Naive thymus-derived CD4-positive, alpha-beta T cell (primary cell): ENCODE measurements at places on chromosomes 2 and 18.
A peak's percentile ranks its signal among the peaks of the same experiment; 100 is the strongest.

- no peak overlapping the region for H3K4me3 ChIP-seq
- H3K36me3 ChIP-seq = no peaks in the 10 kb centered on the region
- H3K27ac ChIP-seq = no peak overlapping the region
- no peaks in the 10 kb centered on the region for H3K27me3 ChIP-seq
- H3K4me1 ChIP-seq = no peaks in the 10 kb centered on the region
- no peak for DNase-seq
Measured at GRCh38 chr2:113854970-113855740, 34.7 kb upstream of the ACTR3 start.

GRCh38 chr2:225270861-225271260 is 128.6 kb upstream of the NYAP2 start:
- no peaks in the 10 kb centered on the region for H3K27me3 ChIP-seq
- H3K4me1 ChIP-seq = no peaks in the 10 kb centered on the region
- H3K27ac ChIP-seq = no peak overlapping the region
- H3K4me3 ChIP-seq = no peak overlapping the region
- H3K36me3 ChIP-seq = no peaks in the 10 kb centered on the region
- DNase-seq = no peak

DNA sequence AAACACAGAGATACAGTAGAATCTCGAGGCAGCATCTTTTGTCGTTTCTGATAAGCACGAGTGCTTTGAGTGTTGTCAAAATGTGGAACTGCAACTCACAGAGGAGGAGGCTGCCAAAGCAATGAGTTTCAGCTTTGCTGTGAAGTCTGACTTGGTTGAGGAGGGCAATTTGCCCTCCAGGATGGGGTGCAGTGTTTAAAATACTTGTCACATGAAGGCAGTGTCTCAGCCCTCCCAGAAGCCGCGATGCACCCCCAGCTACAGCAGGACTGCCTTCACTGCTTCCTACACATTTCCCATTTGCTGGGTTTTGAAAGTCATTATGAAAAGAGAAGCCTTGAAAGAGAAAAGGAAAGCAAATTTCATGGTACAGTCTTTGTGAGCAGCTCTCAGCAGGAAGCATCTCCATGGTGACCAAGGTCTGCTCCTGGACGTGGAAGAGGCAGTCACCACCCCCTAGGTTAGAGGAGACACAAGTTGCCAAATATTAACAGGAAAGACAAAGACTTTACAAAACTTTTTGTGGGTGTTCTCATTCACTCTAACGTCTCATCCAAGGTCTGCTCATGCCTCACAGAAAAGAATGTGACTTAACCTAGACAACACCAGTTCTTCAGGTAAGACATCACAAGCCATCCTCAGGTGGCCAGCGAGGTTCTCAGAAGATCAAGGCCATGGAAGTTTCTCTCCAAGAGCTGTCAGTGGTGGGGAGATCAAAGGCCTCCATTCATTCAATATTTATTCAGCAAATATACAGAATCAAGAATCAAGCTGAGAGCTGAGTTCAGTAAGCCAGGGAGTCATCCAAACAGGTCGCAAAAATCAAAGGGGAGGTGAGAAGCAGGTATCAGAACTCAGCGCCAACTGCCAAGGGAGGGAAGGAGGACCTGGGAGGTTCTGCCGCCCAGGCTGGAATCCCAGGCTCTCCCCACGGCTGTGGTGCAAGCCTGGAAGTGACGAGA is 476.0 kb downstream of the EIPR1 start:
- no peaks in the 10 kb centered on the region for H3K27me3 ChIP-seq
- H3K4me3 ChIP-seq = no peak overlapping the region
- DNase-seq = no peak
- H3K36me3 ChIP-seq = no peaks in the 10 kb centered on the region
- H3K4me1 ChIP-seq = no peaks in the 10 kb centered on the region

DNA sequence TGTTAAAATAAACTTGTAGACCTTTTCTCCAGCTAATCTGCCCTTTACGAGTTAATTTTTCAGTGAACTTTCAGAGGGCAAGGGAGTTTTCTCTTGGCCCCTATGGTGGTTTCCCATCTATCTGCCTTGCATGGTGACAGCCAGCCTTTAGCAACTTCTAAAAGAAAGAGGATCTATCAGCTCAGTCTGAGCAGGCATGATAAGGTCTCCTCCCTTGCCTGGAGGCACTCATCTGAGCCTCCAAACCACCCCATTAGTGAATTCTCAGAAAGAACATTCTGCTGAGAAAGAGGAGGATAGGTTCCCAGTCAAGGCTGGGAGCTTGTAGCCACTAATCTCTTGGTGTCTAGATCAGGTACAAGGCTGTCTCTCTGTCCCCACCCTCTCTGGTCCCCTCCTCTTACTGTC is 10.7 kb upstream of the GYPC start:
- no peak overlapping the region for H3K27ac ChIP-seq
- no peak for DNase-seq
- no peak overlapping the region for H3K4me3 ChIP-seq
- H3K4me1 ChIP-seq = no peaks in the 10 kb centered on the region
- no peaks in the 10 kb centered on the region for H3K27me3 ChIP-seq
- no peaks in the 10 kb centered on the region for H3K36me3 ChIP-seq

DNA sequence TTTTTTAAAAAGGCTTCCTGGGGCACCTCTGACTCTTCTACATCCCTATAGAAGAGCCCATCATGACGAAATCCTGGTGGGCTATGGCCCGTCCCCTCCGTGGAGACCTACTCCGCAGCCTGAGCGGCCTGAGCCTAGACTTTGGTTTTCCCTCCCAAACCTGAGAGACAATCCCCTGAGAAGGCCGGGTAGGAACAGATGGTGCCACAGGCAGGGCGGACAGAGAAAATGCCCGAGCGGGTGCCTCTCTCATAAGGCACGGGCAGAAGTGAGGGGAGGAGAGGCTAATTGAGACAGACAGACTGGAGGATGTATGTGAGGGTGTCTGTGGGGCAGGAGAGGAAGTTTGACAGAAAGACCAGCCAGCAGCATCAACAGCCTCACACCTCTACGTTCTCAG is 20.2 kb upstream of the SFXN5 start:
- H3K4me3 ChIP-seq = no peak overlapping the region
- no peaks in the 10 kb centered on the region for H3K36me3 ChIP-seq
- no peaks in the 10 kb centered on the region for H3K27me3 ChIP-seq
- no peak overlapping the region for H3K27ac ChIP-seq

GRCh38 chr2:145751629-145752028 is 1231.7 kb upstream of the ZEB2 start:
- H3K27ac ChIP-seq = no peak overlapping the region
- H3K4me1 ChIP-seq = no peaks in the 10 kb centered on the region
- no peak overlapping the region for H3K4me3 ChIP-seq
- H3K36me3 ChIP-seq = no peaks in the 10 kb centered on the region

DNA sequence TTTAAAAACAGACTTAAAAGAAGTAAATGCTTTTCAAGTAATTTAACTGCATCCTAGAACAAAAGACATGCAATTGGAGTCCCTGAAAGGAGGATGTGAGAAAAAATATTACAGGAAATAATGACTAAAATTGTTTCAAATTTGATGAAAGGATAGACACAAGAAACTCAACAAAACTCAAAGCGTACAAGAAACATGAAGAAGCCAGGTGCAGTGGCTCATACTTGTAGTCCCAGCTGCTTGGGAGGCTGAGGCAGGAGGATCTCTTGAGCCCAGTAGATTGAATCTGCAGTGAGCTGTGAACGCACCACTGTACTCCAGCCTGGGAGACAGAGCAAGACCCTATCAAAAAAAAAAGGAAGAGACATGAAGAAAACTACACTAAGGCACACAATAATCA is 118.1 kb upstream of the SLC39A10 start:
- H3K27me3 ChIP-seq = no peaks in the 10 kb centered on the region
- no peaks in the 10 kb centered on the region for H3K36me3 ChIP-seq
- DNase-seq = no peak

- no peaks in the 10 kb centered on the region for H3K36me3 ChIP-seq
- DNase-seq = no peak
- H3K27ac ChIP-seq = peak overlapping the region; percentile 84
Measured at GRCh38 chr2:196233021-196233804, 61.8 kb upstream of the STK17B start.

DNA sequence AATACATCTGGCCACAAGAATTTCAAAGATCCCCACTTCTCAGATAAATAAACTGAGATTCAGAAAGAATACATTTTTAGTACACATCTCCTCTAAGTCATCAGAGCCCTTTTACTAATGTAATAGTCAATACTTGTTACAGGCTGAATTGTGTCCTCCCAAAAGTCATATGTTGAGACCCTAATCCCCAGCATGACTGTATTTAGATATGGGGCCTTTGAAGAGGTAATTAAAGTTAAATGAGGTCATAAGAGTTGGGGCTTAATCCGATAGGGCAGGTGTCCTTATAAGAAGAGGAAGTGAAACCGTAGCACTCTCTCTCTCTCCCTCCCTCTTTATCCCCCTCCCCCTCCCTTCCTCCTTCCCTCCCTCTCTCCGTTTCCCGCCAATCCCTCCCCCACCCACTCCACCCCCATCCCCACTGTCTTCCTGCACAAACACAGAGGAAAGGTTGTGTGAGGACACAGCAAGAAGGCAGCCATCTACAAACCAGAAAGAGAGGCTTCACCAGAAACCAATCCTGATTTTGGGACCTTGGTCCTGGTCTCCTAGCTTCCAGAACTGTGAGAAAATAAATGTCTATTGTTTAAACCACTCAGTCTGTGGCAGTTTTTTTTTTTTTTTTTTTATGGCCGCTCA is 66.6 kb upstream of the ZNF397 start:
- H3K4me3 ChIP-seq = no peak overlapping the region
- no peaks in the 10 kb centered on the region for H3K4me1 ChIP-seq
- no peak overlapping the region for H3K27ac ChIP-seq
- no peaks in the 10 kb centered on the region for H3K27me3 ChIP-seq

- no peaks in the 10 kb centered on the region for H3K27me3 ChIP-seq
- H3K4me1 ChIP-seq = peaks cover 6% of the 10 kb centered on the region
- no peak overlapping the region for H3K4me3 ChIP-seq
- no peak for DNase-seq
- H3K27ac ChIP-seq = no peak overlapping the region
Measured at GRCh38 chr2:127394492-127394891, 6.7 kb upstream of the MAP3K2 start.
